ENCODE measurements at places on chromosomes 5 and 9.

GRCh38 chr9:78296201-78296892 lies 578 bp upstream of the PSAT1 start:
- no peak for DNase-seq

DNA sequence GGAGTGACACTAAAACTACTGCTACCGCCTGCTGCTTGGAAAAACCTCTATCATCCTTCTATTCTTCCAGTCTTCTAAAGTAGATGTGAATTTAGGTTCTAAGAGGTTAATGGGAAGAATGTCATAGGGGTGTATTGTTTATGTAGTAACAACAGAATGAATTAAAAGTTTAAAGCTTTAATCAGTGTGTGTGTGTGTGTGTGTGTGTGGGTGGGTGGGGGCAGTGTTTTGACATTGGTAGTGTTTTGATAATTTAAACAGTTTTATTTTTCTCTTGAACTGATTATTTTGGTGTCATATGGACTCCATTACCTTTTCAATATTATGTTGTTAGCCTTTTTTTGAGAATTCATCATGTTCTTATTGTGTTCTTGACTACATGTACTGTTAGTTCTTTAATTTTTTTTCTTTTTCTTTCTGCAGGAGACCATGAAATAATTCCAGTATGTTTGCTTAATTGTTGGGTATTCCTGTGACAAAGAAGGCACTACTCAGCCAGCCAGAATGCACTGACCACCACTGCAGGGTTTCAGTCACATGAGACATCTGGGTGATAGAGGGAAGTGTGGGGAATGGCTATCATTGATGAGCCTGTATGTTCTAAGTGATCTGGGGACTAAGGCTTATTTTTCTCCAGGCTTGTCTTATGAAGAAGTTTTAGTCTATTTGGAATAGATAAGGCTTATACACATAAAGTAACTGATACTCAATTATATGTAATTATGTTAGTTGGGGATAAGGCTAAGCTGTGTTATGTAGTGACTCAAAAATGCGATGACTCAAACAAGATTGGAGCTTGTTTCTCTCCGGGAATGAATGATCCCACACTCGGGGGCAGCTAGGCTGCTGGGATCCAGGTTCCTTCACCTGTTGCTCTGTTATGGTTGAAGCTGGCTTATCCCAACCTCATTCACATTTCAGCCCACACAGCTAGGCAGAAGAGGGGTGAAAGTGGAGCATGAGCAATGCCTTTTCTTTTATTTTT lies 50.2 kb upstream of the ACTBL2 start:
- no peak for DNase-seq

DNA sequence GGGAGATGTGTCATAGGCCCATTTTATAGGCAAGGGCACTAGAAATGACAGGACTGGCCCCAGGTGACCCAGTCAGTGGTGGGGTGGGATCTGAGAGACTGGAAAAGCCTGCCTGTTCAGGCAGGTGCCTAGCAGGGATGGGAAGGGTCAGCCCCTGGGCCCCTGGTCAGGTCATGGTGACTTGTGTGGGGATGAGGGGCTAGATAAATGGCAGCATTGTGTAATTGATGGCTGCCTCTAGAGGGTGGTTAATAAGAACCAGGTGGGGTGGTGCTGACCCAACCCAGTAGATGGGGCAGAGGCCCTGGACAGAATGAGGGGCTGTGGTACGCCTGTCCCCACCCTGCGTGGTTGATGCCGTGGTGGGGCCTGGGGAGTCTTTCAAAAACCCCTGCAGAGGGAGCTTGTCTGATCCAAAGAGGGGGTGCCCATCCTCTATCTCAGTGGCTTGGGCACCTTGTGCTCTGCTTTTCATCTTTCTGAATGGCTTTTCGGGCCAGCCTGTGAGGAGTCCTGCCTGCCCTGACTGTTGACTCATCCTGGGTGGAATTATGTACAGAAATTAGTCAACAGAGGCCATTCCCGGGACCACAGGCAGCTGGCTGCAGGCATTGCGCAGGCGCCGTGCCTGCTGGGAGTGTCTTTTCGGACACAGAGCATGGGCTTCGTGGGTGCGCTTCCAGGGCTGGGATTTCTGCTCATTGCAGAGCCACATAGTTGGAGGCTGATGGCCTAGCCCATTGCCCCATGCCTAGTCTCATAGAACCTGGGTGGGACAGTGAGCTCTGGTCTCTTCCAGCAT lies 93.6 kb upstream of the PITX1 start:
- no peak for DNase-seq

DNA sequence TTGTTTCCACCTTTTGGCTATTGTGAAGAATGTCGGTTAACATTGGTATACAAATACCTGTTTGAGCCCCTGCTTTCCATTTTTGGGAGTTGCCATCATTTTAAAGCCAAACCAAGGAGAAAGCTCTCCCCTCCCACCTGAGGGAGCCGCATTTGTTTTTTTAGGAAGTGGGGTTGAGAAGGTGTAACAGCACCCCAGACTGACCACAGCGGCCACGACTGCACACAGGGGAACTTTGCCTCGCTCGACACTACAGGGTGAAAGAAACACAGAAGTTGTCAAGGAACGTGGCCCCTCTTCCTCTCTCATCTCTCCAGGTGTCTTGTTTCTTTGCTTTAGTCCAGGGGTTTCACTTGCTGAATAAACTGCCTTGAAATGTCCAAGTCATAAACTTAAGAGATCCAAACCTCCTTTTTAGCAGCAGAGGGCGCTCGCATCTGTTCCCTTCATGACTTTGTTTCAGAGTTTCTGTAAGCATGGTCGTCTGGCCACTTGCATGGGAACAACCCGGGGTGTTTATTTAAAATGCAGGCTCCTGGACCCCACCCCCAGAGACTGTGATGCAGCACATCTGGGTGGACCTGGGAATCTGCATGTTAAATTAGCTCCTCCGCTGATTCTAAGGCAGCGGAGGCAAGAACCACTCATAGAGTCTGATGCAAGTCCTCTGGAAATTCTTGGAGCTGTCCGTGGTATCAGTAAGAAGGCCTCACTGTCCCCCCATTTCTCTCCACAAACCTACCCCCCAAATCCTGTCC lies 2.1 kb upstream of the TTLL11 start:
- peak; percentile 14 for DNase-seq

DNA sequence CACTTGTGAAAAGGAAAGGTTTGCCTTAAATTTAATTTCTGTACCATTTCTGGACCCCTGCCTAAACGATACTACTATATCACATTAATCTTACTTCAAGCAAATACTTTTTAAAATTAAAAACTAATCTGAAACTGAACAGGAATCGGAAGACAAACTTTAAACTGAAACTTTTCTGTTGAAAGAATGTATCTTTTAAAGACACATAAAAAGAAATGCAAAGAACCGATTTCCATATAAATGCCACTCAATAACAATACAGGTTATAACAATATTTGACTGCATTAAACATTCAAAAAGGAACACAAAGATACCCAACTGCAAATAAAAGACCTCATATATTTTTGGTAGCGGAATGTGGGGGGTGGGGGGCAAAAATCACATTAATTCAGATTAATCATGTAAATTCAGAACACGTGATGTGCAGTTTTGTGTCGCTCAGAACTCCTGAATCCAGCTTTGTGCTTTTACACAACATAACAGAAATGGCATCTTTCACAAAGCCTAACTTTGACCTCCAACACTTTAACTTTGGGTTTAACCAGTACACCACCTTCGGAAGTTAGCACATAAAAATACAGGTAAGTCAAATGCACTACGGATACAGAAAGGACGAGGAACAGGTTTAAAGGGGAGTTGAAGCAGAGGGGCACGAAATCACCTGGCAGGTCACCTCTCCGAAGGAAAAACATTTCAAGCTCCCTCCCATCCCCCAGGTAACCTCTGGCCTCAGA lies 925 bp downstream of the LIFR start:
- no peak for DNase-seq

- no peak for DNase-seq
These were observed 910.4 kb downstream of the DNAH5 start for GRCh38 chr5:13034061-13034460.

- no peak for DNase-seq
These were observed 119.1 kb downstream of the C9orf50 start for GRCh38 chr9:129501771-129502319.

DNA sequence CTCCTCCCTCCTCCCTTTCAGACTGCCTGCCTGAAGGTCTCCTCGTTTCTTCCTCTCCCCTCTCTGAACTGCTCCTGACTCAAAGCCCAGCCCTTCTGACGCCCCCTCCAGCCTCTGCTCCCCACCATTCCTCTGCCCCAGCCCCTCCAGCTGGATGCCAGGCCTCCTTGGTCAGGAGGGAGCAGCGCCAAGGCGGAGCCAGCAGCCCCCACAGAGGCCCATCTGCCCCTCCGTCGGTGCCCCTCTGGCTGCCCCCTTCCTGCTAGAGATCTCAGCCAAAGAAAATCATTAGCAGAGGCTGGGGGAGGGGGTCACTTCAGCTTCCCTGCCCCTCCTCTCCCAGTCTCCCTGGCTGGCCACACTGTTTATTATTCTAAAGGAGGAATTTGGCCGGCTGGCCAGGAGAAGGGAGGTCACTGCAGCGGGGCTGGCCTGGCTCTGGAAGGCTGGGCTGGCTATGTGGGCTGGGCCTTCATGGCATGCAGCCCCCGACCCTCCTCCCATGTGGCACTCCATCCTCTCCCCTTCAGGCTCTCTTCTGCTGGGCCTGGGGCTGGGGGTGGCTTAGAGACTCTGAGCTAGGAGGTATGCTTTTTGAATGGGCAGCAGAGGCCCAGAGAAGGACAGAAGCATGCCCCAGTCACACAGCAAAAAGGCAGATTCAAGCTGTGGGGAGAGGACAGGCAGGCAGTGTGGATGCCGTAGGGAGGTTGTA lies 16.9 kb downstream of the PDGFRB start:
- no peak for DNase-seq

DNA sequence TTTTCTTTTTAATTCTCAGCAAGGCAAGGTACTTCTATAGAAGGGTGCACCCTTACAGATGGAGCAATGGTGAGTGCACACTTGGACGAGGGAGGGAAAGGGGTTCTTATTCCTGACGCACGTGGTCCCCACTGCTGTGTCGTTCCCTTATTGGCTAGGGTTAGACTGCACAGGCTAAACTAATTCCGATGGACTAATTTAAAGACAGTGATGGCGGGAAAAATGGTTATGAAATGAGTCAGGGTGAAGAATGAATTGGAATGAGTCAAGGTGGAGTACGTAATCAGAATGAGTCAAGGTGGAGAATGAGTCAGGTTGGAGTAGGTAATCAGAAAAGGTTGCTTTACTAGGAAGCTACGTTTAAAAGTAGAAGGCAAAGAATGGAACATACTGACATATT lies 2.1 kb upstream of the HMGCS1 start:
- no peak for DNase-seq

GRCh38 chr5:21225223-21226064 lies 1237.4 kb upstream of the CDH18 start:
- no peak for DNase-seq

DNA sequence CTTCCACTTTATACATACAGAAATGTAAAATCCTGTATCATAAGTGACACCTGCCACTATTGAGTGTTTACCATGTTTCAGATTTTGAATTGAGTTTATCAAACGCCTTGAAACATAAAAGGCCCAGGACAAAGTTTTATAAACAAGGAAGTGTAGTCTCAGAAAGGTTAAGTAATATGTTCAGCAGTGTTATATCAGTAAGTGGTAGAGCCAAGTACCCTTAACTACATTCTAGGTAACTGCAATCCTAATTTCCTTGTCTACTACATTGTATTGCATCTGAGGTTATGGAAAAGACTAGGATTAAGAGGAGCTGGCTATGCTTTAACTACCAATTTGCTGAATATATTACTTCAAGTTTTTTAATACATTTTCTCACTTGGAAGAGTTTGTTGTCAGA lies 641.6 kb downstream of the LRRC70 start:
- DNase-seq = no peak

DNA sequence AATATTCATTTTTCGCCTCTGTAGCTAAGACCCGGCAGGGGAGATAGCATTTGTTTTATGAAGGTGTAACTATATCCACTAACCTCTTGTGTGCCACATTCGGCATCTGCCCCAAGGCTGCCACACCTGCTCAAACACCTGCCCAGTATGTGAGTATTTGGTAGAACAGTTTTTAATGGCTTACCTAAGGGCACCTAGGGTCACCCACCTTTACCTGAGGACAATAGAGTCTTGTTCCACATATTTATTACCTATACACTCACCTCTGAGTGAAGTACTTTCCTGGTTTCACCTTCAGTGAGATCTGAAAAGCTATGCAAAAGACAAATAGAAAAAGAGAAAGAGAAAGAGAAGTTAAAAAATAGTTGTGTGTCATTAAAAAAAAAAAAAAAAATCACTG lies 68.0 kb upstream of the PIP5K1B start:
- no peak for DNase-seq

- no peak for DNase-seq
These were observed 4.3 kb upstream of the IRX4 start for GRCh38 chr5:1886846-1887587.

GRCh38 chr9:97809666-97810344 lies 43.2 kb upstream of the FOXE1 start:
- DNase-seq = no peak

DNA sequence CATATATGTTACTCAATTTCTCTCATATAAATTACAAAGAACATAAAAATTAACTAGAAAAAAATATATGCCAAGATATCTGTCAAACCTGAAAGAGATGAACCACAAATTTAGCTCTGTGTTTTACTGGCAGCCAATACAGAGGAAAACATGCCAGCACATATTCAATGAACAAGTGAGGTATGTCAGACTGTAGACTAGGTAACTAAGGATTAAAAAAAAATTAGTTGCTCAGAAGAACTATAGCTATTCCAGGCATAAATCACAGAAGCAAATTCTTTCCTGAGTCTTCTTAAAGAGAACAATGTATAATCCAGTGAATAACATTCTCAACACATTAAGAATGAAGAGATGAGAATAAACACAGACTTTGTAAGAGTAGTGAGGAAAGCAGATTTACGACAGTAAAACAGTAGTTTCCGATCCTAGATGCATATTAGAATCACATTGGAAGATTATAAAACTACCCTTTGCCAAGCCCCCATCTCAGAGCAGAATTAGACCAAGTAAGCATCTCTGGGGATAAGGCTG lies 20.6 kb upstream of the CAAP1 start:
- DNase-seq = no peak

Measured in T-helper 22 cell (primary cell).